AG10803 (cell line): ENCODE measurements at places on chromosomes 12 and 14.

DNA sequence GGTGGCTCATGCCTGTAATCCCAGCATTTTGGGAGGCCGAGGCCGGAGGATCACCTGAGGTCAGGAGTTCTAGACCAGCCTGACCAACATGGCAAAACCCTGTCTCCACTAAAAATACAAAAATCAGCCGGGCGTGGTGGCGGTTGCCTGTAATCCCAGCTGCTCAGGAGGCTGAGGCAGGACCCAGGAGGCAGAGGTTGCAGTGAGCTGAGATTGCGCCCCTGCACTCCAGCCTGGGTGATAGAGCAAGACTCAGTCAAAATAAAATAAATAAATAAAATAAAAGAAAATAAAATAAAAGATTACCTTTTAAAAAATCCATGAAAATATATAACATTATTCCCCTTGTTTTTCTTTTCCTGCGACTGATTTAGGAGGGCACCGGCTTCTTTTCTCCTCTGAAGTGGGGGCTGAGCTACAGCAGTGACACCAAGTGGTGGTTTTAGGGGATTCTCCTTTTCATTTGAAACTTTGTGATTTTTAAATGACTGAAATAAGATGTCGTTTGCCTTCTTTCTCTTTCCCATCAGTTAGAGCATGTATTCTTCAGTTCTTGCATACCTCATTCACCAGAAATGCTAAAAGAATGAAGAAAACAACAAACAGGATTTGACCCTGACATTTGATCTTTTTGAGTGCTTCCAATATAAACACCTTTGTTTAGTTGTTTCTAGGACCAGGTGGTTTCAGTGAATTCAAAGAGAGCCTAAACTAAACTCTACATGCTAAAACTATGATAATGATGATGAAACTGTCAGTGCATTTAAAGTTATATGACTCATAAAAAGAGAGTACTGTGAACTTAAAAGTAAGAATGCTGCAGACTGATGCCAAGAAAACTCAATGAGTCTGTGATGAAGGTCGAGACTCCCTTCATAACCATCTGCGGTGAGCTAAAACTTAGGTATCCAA lies 22.6 kb upstream of the PKP2 start:
- DNase-seq: no peak

- DNase-seq: no peak
These were observed 5.0 kb downstream of the RASAL1 start for GRCh38 chr12:113130457-113131135.

GRCh38 chr14:101499513-101499912 lies 61.8 kb upstream of the DIO3 start:
- DNase-seq: no peak

DNA sequence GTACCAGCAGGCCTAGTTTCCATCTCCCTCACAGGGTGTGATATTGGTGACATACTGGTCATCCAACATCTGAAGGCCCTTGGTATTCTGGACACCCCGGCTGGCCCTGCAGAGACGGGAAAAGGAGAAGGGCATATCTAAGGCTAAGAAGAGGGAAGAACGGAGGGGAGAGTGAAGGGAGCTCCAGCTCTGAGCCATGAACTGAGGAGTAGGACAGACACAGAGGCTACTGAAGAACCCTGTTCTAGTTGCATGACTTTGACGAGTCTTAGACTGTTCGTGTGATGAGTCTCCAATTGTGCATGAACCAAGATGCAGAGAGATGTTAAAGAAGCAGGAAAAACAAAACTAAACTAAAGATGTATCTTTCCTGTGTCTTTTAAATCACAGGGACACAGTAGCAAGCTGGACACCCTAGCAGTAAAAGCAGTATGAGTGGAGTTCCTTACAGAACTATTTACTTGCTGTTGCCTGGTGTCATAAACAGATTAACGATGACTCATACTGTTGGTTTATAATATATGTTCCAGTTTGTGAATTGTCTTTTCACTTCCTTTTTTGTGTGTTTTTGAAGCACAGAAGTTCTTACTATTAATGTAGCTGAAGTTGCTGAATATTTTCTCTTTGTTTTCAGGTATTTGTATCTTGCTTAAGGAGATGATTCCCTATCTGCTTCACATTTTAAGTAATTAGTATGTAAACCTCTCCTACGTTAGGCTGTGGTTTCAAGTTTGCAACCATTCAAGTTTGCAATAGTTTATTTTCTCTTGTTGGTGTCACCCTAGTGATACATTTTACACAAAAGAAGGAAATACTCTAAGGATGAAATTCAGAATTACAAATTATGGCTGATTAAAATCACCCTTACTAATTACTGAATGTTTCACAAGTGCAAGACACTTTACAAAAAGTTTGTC lies 15.7 kb downstream of the FAR2 start:
- peak; percentile 48 for DNase-seq

- no peak for DNase-seq
These were observed 14.7 kb upstream of the CDH24 start for GRCh38 chr14:23071921-23072539.

DNA sequence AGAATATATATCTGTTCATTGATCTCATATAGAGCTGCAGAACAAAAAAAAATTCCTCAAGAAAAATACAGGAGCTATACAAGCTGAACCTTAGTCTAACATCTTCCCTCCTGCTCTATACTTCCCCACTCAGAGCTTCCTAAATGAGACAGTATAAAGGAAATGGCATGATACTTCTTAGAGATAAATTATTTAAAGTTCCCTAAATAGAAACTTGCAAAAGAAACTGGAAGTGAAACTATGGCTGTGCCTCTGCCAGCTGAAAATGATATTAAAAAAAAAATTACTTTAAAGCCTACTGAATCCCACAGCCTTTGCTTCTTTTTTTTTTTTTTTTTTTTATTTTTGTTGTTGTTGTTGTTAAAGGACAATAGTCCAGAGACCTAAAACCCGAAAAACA lies 11.6 kb upstream of the NEK9 start:
- DNase-seq: no peak

DNA sequence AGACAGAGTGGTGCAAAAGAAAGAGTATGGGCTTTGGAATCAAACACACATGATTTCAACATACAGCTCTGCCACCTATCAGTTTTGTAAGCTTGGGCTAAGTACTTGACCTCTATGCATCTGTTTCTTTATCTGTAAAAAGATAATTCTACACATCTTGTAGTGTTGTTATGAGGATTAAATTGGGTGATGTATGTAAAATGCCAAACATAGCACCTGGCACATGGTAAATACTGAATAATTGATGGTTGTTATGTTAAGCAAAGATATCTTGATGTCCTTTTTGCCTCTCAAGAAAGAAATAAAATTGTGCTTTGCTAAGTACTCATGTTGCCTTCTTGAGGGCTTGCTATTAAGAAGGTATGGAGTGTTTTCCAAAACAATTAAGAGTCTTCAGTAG lies 2.3 kb upstream of the CSRP2 start:
- no peak for DNase-seq

DNA sequence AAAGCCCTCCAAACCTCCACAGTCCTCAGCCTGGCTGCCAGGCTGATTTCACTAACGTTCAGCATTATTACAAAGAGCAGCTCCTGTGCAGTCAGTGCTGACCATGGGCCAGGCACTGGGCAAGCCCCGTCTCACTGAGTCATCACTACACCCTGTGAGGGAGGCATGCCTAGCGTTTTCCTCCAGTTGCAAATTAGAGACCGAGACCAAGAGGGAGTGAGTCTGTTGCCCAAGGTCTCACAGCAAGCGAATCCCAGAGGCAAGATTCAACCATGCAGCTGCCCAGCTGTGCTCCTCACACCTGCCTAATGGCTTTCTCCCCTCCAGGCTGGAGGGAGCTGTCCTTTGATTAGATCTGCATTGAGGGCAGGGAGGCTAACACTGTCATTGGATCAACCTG lies 229.3 kb upstream of the LHX5 start:
- peak; percentile 53 for DNase-seq

DNA sequence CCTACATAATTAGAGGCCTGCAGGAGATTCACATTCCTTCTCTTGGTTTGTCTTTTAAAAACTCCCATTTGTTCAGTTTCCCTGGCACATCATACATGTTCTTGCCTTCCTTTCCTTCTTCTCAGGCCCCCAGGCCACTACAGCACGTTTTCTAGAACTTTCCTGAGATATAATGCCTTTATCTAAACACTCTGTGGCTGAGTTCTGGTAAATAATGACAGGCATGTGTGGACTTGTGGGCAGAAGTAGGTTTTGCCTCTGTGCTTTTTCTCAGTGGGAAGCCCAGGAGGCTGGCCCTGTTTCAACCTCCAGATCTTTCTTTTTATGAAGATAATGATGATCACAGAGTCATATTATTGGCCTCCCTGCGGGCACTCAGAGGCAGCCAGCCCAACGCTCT lies 117.2 kb downstream of the TMX1 start:
- peak; percentile 41 for DNase-seq

- no peak for DNase-seq
These were observed 57.7 kb upstream of the DLK1 start for GRCh38 chr14:100669011-100669412.

GRCh38 chr14:91681893-91682563 lies 49.9 kb downstream of the CATSPERB start:
- DNase-seq: no peak

DNA sequence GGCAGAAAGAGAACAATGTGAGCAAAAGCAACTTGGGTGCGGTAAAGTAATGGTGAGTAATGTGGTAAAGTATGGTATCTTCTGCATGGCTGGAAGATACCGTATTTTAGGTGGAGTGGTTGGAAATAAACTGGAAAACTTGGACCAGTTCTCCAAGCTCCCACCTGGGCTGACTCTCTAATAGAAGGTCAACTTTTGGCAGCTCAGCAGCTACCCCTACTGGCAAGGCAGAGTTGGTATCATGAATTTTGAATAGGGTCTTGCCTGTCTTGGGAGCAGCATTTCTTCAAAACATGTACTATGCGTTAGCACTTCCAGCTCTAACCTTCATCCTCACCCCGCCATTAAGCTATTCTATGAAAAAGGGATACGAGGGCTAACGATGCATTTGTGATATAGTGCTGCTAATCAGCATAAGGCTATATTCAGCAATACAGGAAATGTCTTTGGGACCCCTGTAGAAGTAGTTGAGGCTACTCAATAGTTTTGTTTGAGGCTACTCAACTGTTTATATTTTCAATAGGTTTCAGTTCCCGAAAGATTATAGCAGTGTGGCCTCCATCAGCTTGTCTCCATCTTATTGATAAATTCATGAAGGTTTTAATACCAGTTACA lies 276.3 kb upstream of the FAR2 start:
- DNase-seq: peak; percentile 65

- DNase-seq: no peak
These were observed 22.5 kb downstream of the LRP6 start for GRCh38 chr12:12244341-12244740.

DNA sequence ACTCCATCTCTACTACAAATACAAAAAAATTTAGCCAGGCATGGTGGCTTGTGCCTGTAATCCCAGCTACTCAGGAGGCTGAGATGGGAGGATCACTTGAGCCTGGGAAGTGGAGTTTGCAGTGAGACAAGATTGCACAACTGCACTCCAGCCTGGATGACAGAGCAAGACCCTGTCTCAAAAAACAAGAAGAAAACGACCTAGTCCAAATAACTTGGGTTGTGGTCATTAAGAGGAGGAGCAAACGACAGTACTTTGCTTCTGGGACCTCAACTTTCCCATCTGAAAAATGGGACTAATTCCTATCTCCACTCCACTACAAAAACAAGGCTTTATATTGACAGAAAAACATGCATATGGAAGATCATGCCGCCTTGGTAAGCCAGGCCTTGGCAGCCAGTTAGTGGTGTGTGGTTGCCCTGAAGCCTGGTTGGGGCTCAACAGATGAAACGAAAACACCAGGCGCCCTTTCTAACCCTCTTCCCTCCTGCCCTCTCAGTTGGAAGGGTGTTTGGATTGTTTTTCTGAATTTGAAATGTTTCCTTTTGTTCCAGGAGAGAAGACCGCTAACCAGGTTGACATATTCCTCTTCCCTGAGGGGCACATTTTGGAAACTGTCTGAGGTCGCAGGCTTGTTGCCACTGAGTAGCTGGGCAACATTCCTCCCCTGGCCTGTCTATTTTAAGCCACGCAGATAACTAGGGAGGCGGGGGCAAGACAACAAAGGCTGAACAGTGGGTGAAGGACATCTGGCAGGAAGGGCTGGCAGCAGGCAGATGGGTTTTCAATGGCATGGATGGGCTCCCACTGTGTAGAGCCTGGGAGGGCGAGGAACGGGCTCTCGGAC lies 13.7 kb upstream of the VPS37B start:
- DNase-seq: no peak

- peak; percentile 62 for DNase-seq
These were observed 3.6 kb upstream of the CLEC4E start for GRCh38 chr12:8544295-8544694.

GRCh38 chr14:76984297-76984696 lies 44.2 kb downstream of the IRF2BPL start:
- DNase-seq: no peak
